ENCODE measurements at places on chromosomes 1 and 21.

DNA sequence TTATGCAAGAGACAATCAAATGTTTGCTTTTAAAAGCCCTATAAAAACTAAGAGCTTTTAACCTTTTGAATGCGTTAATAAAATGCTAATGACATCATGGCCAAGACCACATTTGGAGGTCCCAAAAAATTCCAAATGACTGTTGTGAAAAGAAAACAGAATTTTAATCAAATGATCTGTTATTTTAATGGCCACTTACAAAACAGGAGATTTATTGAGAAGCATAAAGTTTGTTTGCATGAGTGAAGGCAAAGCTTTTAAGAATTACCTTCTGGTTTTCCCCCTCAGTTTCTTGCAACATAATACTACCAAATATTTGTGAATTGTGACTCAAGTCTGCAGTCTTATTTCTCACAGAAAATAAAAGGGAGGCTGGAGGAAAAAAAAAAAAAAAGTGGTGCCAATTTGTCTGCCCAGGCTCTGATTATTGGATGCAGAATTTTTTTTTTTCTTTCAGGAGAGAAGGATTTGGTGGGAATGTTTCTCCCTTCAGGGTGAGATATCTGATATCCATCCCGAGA is 60.7 kb downstream of the GORAB start:
- no peak for DNase-seq

- no peak for DNase-seq
These were observed 11.7 kb downstream of the RNU5D-1 start for GRCh38 chr1:44719318-44719717.

- no peak for DNase-seq
These were observed 154.3 kb upstream of the USP24 start for GRCh38 chr1:55369474-55369873.

DNA sequence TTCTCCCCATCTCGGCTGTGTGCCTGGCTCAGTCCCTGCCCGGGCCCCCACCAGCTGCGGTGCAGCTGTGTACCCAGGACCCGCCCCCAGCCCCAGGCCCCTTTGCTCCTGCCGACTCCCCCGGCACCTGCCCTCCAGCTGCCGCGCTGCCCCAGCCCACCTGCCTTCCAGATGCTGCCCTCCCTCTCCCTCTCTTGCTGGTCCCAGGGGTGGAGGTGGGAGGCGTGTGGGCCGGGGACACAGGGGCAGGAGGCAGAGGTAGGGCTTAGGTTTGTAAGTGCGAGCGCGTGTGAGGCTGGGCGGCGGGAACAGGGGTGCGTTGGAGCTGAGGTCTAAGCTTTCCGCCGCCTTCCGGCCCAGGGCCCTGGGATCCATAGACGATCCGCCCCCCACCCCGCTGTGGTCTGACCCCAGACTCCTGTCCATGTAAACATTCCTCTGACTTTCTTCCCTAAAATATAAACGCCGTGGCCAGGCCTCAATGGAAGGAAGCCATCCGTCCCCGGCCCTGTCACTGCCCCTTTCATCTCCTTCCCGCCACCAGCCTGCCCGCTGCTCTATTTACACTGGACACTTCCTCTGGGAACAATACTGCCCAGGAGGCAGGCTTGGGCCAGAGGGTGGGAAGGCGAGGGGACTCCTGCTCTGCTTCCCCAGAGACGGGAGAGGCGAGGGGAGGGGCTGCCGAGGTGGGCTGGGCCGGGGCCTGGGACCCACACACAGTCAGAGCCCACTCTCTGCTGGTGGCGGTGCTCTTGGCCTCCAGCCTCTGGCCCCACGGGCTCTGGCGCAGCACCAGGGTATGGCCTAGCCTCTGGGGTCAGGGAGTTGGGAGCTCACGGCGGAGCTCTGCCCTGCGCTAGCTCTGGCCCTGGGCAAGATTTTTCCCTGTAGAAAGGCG is 128.3 kb downstream of the CASZ1 start:
- no peak for DNase-seq

GRCh38 chr1:81158592-81158991 is 642.1 kb upstream of the ADGRL2 start:
- no peak for DNase-seq

GRCh38 chr21:42558846-42559245 is 45.2 kb downstream of the SLC37A1 start:
- no peak for DNase-seq

DNA sequence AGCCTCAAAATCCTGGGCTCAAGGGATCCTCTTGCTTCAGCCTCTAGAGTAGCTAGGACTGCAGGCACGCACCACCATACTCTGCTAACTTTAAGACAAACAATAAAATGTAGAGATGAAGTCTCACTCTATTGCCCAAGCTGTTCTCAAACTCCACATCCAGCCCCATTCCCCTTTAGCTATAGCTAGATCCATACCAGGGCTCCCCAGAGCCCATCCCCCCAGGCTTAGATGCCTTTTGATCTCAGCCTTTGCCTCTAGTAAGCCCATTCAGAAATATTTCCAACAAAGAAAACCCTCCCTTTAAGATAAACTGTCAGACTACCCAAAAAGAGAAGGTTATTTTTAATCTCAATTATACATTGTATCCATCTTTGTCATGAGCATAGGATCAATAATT is 325.4 kb downstream of the CHRM3 start:
- DNase-seq = no peak

GRCh38 chr1:85349224-85349623 is 72.8 kb upstream of the BCL10 start:
- DNase-seq = no peak

- DNase-seq = no peak
These were observed 171.1 kb upstream of the KLHDC7A start for GRCh38 chr1:18309552-18310155.

- no peak for DNase-seq
These were observed 357.8 kb upstream of the PRMT6 start for GRCh38 chr1:106698660-106699059.

- no peak for DNase-seq
These were observed 33.4 kb downstream of the ARNT start for GRCh38 chr1:150842964-150843363.

DNA sequence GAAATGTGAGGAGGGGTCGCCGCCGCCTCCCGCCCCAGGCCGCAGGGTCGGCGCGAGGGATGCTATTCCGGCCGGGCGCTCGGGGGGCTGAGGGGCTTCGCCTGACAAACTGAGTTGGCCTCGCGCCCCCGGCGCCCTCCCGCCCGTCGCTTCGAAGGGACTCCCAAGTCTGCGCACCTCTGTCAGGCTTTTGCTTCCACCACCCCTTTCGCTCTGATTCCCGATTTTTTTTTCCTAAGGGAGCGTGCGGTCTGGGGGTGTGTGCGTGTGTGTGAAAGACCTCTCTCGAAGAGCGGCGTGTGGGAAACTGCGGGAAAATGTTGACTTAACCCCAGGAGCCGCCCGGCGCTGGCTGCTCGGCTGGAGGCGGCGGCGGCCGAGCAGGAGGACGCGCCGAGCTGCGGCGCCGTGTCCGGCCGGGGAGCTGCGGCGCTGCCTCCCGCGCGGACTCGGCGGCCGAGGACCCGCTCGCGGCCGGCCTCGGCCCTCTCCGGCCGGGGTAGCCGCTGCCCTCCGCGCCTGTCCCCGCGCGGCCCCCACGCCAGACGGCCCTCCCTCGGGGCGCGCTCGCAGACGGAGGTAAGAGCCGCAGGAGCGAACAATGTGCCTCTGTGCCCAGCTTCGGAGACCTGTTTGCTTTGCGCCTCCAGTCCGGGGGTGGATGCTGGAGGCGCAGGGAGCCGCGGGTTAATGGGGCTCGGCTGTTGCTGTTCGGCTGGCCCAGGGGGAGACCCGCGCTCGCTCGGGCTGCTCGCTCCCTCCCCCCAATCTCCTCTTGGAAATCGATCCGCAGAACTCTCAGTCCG is 1.1 kb downstream of the ADGRL2 start:
- no peak for DNase-seq

DNA sequence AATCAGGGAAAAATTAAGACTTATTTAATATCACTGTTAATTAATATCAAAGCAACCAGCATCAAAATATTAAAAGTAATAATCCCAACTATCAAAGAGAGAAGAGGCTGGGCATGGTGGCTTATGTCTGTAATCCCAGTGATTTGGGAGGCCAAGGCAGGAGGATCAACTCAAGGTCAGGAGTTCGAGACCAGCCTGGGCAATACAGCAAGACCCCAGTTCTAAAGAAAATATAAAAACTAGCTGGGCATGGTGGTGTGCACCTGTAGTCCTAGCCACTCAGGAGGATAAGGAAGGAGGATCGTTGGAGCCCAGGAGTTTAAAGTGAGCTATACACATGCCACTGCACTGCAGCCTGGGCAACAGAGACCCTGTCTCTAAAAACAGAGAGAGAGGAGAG is 43.2 kb downstream of the AHCTF1 start:
- no peak for DNase-seq

DNA sequence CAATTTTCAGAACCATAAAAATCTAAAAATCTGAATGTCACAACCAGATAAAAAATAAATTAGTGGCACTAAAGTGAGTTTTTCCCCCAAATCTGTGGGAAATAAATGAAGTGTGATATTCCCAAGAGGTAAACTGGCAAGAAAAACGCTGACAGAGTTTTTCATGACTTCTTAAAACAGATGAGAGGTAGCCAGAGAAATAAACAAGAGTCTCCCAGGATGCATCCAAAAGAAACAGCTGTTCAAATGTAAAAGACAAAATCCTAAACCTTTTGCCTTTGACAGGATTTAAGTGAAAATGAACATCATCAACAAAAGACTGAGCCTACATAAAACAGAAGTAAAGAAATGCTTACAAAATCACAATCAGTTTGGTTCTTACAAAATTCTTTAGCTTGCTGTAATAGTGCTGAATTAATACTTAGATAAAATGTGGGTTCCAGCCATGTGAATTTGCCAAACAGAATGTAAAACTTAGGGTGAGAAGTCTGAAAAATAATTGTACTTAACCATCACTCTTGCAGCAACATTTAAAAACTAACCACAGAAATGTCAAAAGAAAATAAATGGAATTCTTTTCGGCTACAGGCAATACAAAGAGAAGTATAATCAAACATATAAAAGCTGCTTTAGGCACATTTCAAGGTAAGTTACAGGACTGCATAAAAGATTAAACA is 133.6 kb downstream of the EIF4G3 start:
- DNase-seq = no peak

DNA sequence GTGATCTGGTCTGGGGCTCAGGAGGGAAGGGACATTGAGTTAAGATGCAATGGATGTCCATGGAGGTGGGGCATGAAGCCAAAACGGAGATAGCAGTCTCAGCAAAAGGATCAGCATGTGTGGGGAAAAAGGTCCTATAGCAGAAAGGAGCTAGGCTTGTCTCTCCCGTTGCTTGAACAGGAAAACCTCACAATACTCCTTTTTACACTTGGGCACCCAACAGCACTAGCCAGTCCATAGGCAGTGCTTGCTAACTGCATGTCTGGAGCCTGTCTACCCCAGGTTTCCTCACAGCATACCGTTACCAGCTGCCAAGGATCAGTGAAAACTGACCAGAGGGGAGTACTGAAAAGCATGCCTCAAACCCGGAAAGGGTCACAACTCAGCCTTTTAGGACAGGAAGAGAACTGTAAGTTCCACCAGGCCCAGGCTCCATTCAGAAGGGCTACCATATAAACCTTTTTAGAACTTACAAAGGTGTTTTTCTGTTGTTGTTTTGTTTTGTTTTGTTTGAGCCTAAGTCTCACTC is 78.6 kb downstream of the JAK1 start:
- no peak for DNase-seq

DNA sequence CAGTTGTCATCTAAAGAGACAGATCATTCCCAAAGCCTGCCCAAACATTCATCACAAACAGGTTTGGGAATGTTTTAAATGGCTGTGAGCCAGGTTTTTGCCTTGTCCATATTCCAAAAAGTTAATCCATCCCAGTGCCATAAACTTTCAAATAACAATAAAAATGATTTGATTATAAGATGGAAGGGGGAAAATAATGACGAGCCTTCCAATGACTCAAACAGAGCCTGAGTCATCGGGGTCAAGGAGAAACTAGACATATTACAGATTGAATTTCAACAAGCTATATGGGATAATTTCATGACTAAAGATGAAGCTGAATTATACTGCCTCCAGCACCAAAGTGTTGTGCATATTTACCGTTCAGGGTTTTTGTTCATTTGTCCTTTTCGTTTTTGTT is 195.8 kb upstream of the PKN2 start:
- DNase-seq = no peak

- no peak for DNase-seq
These were observed 91.2 kb downstream of the ATP6V1G3 start for GRCh38 chr1:198449261-198449660.

DNA sequence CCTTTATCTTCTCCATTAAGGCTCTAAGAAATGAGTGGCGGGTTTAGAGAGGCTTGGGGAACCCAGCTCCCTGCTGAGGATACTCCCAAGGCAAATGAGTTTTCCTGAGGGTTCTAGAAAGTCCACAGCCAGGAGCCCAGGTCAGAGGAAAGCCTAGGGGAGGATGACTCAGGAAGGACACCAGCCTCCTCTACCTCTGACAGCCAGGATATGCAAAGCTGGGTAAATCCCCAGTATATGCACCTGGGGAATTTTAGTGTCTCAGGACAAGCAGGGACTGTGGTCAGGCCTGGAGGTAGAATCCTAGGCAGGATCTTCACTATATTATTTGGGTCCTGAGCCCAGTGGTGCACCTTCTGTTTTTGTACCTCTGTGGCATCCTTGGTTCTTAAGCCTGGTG is 23.5 kb upstream of the WNT4 start:
- no peak for DNase-seq

- DNase-seq = no peak
These were observed 64.4 kb downstream of the MACF1 start for GRCh38 chr1:39268906-39269305.

DNA sequence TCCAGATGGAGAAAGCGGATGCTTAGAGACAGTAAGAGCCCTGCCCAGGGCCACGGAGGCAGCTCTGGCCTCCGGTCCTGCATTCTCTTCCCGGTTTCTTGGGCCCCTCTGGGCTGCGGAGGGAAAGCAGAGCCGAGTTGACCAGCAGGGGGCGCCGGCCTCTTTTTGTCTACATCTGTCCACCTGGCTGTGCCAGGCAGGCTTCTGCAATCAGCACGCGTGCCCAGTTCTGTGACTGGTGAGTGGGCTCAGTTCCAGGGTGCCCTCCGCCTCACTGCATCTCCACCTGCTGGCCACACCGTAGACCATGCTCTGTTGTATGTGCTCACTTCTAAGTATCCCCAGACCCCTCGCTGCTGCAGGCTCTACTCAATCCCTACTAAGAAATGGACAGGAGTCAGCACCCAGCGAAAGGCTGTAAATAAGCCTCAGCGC is 6.7 kb upstream of the HUNK start:
- peak; percentile 61 for DNase-seq

DNA sequence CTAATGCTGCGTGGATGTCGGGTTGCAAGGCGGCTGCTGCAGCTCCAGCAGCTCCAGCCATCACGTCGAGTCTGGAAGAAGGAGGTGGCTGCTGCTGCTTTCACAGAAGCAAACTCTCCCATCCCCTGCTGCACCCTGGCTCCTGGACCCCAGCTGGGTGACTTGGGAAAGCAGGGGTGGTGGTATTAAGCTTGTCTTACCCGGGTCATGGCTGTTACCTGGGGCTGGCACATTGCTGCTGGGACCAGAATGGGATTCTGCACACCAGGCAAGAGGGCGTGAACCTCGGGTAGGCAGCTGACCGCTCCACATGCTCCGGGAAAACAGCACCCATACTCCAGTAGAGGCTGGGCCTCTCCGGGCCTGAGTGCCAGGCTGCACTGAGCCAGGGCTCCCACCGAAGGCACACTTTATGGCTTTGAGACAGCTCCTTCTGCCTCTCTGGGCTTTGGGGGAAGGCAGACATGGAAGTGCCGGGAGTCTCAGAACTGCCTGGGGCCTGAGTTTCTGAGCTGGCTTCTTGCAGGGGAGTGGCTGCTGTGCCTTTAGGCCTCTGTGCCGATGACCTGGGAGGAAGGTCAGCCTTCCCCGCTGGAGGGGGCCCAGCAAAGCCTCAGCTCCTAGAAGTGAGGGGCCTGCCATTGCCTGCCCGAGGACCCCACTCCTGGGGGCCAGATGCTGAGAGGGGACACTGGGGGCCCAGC is 1.2 kb downstream of the SMIM1 start:
- DNase-seq = no peak

All from stimulated activated CD4-positive, alpha-beta T cell treated with anti-CD3 and anti-CD28 coated beads, TNF-alpha, amount 100 ng/mL, for 1 hour (primary cell).